Esophagus squamous epithelium (tissue), 5 donors: ENCODE measurements at places on chromosomes 7 and 10.

- no peak for DNase-seq
These were observed 11.4 kb downstream of the SH3PXD2A start for GRCh38 chr10:103843854-103844570.

- no peak for DNase-seq
These were observed 96.0 kb downstream of the GATA3 start for GRCh38 chr10:8150401-8150905.

GRCh38 chr7:54814401-54814800, 55.4 kb upstream of the SEC61G start:
- no peak for DNase-seq

DNA sequence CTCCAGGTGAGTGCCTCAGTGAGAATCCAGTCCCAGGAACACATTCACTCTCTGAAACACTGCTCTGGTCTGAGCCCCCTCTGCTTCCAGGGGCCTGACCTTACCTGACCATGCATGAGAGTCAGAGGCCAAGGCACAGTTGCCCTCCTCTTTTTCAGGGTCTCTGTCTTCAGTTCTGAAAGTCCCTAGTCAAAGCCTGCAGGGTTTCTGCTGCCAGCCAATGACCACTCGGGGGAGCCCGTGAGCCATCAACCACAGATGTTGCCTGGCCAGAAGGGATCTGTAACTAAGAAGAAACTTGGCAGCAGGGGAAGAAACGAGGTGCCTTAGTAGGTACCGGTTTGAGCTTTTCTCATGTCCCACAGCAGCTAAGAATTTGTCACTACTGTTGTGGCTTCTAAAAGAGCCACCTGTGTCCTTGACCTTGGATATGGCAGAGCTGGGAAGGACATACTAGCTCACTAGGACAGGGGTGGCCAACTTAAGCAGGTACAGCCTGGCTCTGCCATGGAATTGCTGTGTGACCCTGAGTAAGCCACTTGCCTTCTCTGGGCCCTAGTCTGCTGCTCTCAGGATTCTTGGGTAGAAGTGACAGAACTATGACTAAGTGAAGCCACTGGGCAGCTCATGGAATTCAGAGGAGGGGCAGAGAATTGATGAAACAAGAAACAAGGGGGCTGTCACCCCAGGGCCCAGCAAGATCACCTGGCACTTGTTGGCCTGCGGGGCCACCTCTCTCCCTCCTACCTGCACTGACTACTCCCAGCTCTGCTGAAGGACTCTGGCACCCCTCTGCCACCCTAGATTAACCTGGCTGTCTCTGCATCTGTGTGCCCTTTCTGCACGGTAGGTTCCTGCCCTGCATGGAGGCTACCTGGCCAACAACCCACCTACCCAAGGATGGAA, 83.8 kb upstream of the GPR26 start:
- no peak for DNase-seq

DNA sequence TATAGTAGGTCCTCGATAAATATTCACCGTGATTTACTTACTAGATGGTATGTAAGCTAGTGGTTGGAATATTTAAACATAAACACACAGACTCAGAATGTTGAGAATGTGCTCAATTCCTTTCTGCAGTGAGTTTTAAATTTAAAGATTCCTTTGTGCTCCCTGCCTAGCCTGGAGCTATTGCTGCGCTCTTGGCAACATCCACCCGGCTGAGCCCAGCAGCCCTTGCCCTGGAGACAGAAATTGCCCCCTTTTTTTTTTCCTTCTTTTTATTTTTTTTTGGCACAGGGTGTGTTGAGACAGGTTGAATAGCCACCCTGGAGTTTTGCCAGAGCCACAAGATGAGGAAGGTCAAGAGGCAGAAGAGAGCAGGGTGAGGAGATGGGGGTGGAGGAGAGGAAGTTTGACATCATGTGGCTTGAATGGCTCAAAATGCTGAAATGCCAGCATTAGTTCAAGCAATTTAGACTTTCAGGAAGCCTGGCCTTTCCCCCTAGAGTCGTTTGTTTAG, 180.8 kb downstream of the PRKCQ start:
- no peak for DNase-seq

GRCh38 chr10:130463876-130464364, 327.7 kb downstream of the GLRX3 start:
- DNase-seq = no peak

- DNase-seq = no peak
These were observed 237.7 kb downstream of the FANK1 start for GRCh38 chr10:126133906-126134656.

GRCh38 chr7:44324481-44325200, 753 bp downstream of the CAMK2B start:
- no peak for DNase-seq
